ENCODE measurements at places on chromosomes 1 and 21. TPM values are rescaled to one million over a fixed set of nuclear protein-coding genes. Genes with fewer than 3 reads are reported as not detected.

DNA sequence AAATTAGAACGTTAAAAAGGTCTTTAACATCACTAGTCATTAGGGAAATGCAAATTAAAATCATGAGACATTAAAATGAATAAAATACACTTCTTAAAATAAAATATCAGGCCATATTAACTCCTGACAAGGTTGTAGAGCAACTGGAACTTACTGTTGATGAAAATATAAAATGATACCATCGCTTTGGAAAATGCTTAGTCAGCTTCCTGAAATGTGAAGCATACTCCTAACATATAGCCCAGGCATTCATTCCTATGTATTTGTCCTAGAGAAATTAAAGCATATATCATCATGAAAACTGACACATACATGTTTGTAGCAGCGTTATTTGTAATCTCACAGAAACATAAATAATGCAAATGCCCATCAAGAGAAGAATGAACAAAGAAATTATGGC lies 211.5 kb upstream of the CHRM3 start:
- H3K4me1 ChIP-seq: no peaks in the 10 kb centered on the region
- H3K27ac ChIP-seq: no peak overlapping the region
- H3K4me3 ChIP-seq: no peak overlapping the region

DNA sequence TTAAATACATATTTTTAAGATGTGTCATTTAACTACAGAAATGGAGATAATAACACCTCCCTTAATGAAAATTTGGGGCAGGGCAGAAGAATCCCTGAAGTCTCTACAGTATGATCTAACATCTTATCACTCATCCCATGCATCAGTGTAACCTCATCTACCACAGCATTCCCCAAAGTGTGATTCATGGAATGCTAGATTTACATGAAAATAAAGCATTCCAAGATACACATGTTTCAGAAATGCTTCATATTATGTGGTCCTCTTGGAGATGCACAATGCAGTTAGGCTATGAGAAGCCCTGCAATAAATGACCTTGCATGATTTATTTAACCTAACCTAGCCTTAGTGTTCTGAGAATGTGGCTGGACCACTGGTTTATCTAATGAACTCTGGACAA lies 166.9 kb upstream of the SYT6 start:
- no peaks in the 10 kb centered on the region for H3K4me1 ChIP-seq
- no peak overlapping the region for H3K4me3 ChIP-seq
- H3K36me3 ChIP-seq: no peaks in the 10 kb centered on the region
- no peak overlapping the region for H3K27ac ChIP-seq
- H3K27me3 ChIP-seq: no peaks in the 10 kb centered on the region

CD5L gene
- total RNA-seq: 348 TPM

SEMA4A gene
- total RNA-seq: 21.1 TPM

- H3K4me1 ChIP-seq: no peaks in the 10 kb centered on the region
- H3K36me3 ChIP-seq: no peaks in the 10 kb centered on the region
- DNase-seq: no peak
- no peak overlapping the region for H3K4me3 ChIP-seq
Measured at GRCh38 chr1:79633456-79633855, 626.9 kb upstream of the ADGRL4 start.

- H3K27me3 ChIP-seq: peaks cover 100% of the 10 kb centered on the region
- DNase-seq: no peak
- no peak within 1 kb of the TSS for H3K27ac ChIP-seq
- H3K4me3 ChIP-seq: peak within 1 kb of the TSS; percentile 32
Measured at GRCh38 chr21:36698981-36699545, at the start of gene SIM2. SIM2 (plus strand) TSS chr21:36699115; CDS start chr21:36699747, 632 bp downstream.

NR1I3 gene
- not detected for total RNA-seq

GRCh38 chr1:235873045-235873444 lies 6.3 kb upstream of the LYST start:
- H3K4me3 ChIP-seq: no peak overlapping the region
- no peaks in the 10 kb centered on the region for H3K36me3 ChIP-seq
- no peaks in the 10 kb centered on the region for H3K27me3 ChIP-seq
- DNase-seq: no peak
- peaks cover 5% of the 10 kb centered on the region for H3K4me1 ChIP-seq

DNA sequence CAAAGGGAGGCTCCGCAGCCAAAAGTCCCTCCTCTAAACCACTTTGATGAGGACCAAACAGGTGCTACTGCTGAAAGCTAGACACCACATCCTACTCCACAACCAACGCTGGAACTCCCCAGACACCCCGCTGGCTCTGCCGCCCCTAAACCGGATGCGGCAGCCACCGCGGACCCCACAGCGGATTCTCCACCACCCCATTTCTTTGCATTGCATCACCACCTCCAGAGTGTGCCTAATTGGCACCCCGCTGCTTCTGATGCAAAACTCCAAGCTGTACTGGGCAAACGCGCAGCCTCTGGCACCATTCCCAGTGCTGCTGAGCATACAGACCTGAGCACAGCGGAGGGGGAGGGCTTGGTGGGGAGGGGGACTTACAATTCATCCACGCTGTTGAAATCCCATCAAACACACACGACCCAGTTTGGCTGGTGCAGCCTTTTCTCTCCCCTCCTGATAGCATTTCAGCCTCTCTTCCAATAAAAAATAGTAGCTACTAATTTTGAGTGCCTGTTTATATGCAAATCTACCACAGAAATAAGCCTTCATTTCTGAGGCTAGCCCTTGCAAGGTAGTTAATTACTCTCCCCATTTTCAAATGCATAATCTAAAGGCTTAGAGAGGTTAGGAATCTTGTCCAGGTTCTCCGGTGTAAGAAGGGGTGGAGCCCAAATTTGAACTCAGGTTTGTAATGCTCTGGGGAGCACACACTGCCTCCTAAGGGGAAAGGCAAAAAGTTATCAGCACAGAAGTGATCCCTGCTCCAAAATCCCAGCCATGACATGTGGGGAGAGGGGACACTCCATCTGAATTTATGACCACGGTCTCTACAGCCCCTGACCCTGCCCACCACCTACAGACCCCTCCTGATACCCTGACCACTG lies 12.2 kb upstream of the RGS16 start:
- no peaks in the 10 kb centered on the region for H3K36me3 ChIP-seq
- H3K4me1 ChIP-seq: peaks cover 29% of the 10 kb centered on the region
- peak overlapping the region; percentile 90 for H3K27ac ChIP-seq

- H3K4me3 ChIP-seq: no peak overlapping the region
- peaks cover 34% of the 10 kb centered on the region for H3K4me1 ChIP-seq
- no peaks in the 10 kb centered on the region for H3K27me3 ChIP-seq
- peak overlapping the region; percentile 81 for H3K27ac ChIP-seq
Measured at GRCh38 chr1:58966917-58967740, 183.3 kb upstream of the JUN start.

DNA sequence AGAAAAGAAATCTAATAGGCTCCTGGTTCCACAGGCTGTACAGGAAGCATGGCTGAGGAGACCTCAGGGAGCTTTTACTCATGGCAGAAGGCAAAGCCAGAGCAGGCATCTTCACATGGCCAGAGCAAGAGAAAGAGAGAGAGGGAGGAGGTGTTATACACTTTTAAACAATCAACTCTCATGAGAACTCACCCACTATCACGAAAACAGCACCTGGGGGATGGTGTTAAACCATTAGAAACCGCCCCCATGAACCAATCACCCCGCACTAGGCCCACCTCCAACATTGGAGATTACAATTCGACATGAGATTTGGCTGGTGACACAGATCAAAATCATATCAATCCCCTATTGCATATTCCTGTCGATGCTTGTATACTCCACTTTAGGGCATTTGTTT lies 93.5 kb downstream of the MRPL39 start:
- no peak overlapping the region for H3K27ac ChIP-seq
- peaks cover 1% of the 10 kb centered on the region for H3K4me1 ChIP-seq
- H3K4me3 ChIP-seq: no peak overlapping the region
- H3K27me3 ChIP-seq: no peaks in the 10 kb centered on the region
- H3K36me3 ChIP-seq: no peaks in the 10 kb centered on the region

DNA sequence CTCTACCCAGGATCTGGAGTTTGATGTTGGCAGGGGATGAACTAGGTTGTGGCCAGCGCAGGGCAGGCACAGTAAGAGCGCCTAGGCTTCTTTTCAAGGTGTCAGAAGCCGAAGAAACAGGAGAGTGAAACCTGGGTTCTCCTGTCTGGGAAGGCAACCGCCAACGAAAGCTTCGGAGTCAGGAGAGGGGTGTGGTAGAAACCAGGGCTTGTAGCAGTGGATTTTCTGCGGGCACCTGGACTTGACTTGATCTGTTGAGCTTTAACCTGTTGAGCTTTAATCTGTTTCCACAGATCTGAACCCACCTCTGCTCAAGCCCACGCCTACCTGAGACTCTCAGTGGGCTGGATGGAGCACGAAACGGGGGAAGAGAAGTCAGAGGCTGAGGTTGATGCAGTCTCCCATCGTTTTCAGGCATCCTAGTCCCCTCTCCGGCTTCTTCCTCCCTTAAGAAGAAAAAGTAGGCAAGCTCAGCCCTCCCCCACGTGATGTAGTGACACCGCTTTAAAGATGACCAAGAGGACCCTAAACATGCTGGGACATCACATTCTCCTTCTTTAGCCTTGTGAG lies 9.3 kb downstream of the HLX start:
- no peak overlapping the region for H3K27ac ChIP-seq
- H3K27me3 ChIP-seq: peaks cover 64% of the 10 kb centered on the region
- H3K36me3 ChIP-seq: peaks cover 18% of the 10 kb centered on the region
- H3K4me3 ChIP-seq: no peak overlapping the region
- DNase-seq: no peak

DNA sequence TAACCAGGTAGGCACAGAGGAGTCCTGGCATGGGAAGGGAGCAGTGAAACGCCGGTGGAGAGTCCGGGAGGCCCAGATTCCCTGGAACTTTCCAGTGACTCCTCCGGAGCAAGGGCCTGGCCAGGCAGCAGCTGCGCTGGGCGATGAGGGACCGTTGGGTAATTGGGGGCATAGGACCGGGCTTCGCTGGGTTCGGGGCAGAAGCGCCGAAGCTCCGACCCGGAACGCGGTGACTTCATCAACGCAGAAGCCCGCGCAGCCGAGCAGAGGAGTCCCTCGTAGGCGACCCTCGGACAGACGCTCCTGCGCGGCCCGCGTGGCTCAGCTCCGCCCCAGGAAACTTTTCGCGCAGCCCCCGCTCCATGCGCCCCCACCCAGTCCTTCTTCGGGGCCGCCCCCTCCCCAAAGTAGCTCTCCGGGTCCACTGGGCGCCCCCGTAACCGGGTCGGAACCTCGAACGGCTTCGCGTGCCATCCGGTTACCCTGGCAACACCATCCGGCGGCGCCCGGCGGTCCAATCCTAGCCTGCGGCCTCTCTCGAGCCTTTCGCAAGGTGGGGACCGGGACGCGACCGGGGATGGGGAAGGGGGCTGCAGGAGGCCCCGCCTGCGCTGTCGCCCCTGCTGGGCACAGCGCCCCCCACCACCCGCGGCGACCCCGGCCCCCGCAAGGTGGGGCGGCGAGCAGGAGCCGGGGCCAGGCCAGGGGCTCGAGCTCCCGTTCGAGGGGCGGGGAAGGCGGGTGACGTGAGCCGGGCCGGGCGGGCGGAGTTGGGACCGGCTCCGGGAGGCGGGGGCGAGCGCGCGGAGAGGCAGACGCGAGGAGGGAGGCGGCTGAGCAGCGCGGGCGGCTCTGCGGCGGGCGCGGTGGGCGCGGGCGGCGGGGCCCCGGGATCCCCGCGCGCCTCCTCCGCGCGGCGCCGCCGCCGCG lies at the start of gene AJAP1:
Gene AJAP1, plus strand, starts transcription at position 814 of the 930 bp plus-strand sequence. CDS start 817 bp downstream, outside the sequence.
- peak within 1 kb of the TSS; percentile 38 for H3K4me3 ChIP-seq
- peaks cover 61% of the 10 kb centered on the region for H3K27me3 ChIP-seq
- peaks cover 27% of the 10 kb centered on the region for H3K4me1 ChIP-seq

DNA sequence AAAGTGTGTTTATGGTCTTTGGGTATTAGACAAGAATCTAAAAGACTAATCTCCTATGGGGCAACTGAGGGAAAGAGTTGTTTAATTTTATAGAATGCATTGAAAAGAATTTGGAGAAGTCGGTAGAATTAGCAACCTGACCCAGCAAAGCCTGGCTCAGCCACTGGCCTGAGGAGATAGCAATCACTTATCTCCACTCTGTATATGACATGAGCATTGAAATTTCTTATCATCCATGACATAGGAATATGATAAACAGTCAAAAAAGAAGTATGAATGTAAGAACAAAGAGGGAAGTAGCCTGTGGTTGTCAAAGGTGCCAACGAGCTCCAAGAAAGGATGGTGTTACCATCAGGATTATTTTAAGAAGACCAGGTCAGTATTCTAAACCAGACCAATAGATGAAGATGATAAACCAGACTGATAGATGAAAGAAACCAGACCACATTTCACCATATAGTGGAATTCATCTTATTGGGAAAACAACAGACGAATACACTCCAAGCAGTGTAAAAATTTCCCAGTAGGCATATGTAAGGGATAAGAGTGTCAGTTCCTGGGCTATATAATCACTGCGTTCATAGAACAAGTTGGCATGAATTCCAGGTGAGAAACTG lies 35.7 kb downstream of the ASTN1 start:
- H3K27me3 ChIP-seq: no peaks in the 10 kb centered on the region
- no peak overlapping the region for H3K27ac ChIP-seq
- H3K4me3 ChIP-seq: no peak overlapping the region
- H3K4me1 ChIP-seq: no peaks in the 10 kb centered on the region
- no peak for DNase-seq

GRCh38 chr1:37926038-37926924 lies 20.6 kb downstream of the INPP5B start:
- peak overlapping the region; percentile 12 for H3K4me3 ChIP-seq
- peak overlapping the region; percentile 77 for H3K27ac ChIP-seq
- H3K27me3 ChIP-seq: no peaks in the 10 kb centered on the region
- peaks cover 68% of the 10 kb centered on the region for H3K4me1 ChIP-seq

GRCh38 chr1:245986404-245987218 lies 520.5 kb downstream of the SMYD3 start:
- H3K4me1 ChIP-seq: no peaks in the 10 kb centered on the region
- no peak overlapping the region for H3K27ac ChIP-seq
- H3K36me3 ChIP-seq: no peaks in the 10 kb centered on the region
- no peaks in the 10 kb centered on the region for H3K27me3 ChIP-seq
- DNase-seq: no peak

RAD54L gene
- total RNA-seq: 2.4 TPM

OR6N1 gene
- not detected for total RNA-seq

- no peak for DNase-seq
- no peaks in the 10 kb centered on the region for H3K27me3 ChIP-seq
- H3K36me3 ChIP-seq: no peaks in the 10 kb centered on the region
- H3K27ac ChIP-seq: no peak overlapping the region
- peaks cover 50% of the 10 kb centered on the region for H3K4me1 ChIP-seq
Measured at GRCh38 chr1:167938080-167938636, 1.3 kb upstream of the MPC2 start.

GRCh38 chr1:42221952-42222606 lies 57.5 kb upstream of the GUCA2A start:
- DNase-seq: no peak
- no peaks in the 10 kb centered on the region for H3K36me3 ChIP-seq
- no peak overlapping the region for H3K27ac ChIP-seq
- H3K4me3 ChIP-seq: no peak overlapping the region
- peaks cover 16% of the 10 kb centered on the region for H3K4me1 ChIP-seq

GRCh38 chr21:38861056-38861455 lies 55.3 kb downstream of the ETS2 start:
- no peak for DNase-seq
- H3K36me3 ChIP-seq: no peaks in the 10 kb centered on the region

Data from spleen (tissue), 13 donors.